ENCODE measurements at places on chromosomes 11 and 22.

GRCh38 chr11:122344215-122344614, 228.2 kb upstream of the BLID start:
- no peak for DNase-seq

DNA sequence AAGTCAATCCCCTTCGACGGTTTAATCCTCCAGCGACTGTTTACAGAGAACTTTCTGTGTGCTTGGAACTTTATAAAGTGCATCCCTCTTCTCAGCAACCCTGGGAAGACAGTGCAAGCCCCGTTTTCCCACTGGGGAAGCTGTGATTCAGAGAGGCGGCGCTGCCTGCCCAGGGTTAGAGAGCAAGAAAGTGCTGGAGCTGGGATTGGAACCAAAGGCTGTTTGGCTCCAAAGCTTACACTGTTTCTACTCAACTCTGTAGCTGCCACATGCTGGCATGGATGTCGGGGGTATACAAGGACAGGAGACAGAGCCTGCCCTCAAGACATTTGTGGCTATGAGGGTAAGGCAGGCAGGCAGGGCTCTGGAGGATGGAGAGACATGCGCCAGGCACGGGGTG, 13.0 kb downstream of the FBLN1 start:
- no peak for DNase-seq

DNA sequence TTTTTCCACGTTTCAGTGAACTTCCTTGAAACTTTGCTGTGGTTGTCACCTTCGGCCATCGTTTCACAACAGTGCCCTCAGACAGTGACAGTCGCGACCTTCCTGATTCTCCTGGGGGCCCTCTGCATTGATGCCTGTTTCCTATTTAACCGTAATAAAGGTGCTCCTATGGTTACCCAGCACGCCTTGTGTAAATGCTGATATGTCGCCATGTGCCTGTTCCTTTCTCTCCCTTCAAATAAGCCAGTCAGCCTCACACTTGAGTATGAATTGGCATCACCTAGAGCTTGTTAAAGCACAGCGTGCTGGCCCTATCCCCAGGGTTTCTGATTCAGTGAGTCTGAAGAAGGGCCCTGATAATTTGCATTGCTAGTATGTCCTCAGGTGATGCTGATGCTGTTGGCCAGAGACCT, 104.8 kb downstream of the MICAL2 start:
- DNase-seq, result no peak

DNA sequence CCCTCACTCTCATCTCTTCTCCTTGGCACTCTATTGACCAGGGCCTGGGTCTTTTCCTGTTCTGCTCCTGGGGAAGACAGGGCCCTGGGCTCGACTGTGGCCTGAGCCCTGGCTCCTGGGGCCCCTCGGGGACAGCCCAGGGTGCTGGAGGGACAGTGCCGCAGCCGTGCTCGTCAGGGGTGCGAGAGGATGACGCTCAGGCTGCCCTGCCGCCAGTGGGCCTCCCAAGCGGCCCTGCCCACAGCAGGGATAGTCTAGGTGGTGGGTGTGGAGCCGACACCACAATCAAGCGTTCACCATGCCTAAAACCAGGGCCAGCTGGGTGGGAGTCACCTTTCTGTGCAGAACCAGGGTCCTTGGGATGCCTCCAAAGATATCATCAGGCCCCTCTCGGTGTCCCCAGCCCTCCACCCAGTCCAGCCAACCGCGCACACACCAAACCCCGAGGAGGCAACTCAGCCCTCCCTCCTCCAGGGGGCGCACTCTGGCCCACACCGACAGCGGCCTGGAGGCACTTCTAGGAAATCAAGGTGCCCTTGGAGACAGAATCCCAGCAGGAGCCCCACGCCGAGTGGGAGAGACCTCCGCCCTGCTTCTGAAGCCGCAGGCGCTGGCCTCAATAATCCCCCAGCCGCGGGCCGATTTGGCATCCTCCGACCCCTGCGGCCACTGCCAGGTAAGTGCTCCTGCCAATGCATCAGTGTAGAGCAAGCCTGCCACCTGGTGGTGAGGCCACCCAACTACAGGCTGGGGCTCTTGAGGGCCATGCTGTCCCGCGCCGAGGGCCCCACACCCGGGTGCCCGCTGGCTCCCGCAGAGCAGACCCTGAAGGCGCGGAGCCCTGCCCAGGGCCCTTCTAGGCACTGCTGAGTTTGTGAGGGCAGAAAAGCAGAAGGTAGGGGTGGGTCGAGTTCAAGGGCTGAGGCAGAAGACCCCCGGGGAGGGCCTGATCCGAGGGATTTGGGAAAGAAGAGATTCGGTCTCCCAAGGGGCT, 496.4 kb downstream of the BUD13 start:
- DNase-seq, result peak; percentile 54

GRCh38 chr22:43988960-43989359, 33.7 kb downstream of the SAMM50 start:
- no peak for DNase-seq

DNA sequence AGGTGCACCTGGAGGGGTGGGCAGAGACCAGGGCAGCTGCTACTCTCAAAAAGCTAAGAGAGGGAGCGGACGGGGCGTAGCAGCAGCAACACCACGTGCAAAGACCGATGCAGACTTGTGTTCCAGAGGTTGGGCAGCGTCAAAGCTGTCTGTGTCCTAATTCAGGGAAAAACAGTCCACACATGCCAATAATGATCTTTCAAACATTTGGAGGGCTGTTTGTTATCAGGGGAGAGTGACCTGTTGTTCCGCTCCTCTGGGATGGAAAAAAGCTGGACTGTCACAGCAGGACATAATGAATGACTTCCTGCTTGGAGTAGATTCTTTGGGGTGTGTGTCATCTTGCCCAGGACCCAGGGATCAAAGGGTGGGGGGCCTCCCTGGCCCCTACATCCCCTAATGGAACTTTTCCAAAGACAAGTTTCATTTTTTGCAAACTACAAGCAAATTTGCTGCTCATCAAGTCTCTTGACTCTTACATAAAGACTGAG, 6.2 kb upstream of the FBLN1 start:
- no peak for DNase-seq

DNA sequence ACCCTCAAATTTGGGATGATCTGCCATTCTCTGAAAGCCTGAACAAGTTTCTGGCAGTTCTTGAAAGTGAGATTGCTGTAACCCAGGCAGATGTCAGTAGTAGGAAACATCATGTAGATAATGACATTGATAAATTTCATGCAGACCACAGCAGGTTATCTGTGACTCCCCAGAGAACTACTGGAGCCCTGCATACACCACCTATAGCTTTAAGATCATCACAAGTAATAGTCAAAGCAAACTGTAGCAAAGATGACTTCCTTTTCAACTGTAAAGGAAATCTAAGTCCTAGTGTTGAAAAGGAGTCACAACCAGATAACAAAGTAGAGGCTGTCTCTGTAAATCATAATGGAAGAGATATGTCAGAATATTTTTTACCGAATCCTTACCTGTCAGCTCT, 31.0 kb downstream of the DDIAS start:
- no peak for DNase-seq

GRCh38 chr11:36711104-36711825, 113.2 kb upstream of the RAG2 start:
- no peak for DNase-seq

- DNase-seq, result no peak
These were observed 5.6 kb downstream of the NRGN start for GRCh38 chr11:124745270-124745834.

- DNase-seq, result no peak
These were observed 28.1 kb downstream of the NRXN2 start for GRCh38 chr11:64694821-64695365.

GRCh38 chr22:25563761-25564319, 635 bp upstream of the GRK3 start:
- no peak for DNase-seq

- no peak for DNase-seq
These were observed 1.6 kb downstream of the HNRNPUL2 start for GRCh38 chr11:62725646-62726045.

- no peak for DNase-seq
These were observed 195.4 kb upstream of the ARHGAP20 start for GRCh38 chr11:110907629-110908028.

GRCh38 chr11:19664886-19665548, 47.6 kb upstream of the NAV2 start:
- no peak for DNase-seq

DNA sequence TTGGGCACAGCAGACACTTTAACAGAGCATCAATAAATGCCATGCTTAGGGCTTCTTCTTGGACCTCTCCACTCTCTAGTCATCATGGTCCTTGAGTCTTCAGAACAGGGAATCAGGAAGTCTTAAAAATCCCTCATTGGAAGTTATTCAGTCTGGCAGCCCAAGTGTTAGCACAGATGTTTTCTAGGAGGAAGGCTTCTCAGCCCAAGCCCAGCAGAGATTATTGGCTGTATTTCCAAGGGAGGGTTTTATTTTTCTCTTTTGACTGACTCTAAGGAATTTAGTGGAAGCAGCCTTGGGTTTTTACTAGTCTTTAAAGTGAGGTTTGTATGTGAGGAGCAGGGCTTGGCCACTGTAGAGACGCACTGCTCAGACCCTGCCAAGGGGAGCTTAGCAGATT, 41.9 kb downstream of the CEP164 start:
- no peak for DNase-seq

DNA sequence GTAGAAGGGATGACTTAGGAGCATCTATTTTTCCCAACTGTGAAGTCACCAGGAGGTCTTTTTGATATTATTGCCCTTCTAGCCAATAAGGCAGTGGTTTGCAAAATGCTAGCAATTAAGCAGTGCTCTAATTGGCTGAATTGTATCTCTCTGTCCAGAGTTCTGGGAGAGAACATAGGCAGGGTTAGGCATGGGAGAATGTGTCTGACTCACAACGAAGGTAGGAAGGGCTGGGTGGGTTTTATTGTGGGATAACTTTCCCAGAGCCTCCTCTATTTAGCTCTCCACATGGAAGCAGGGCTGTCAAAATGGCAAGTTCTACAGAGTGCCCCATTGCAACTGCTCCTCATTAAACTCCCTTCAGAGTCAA, 415.9 kb upstream of the CADM1 start:
- no peak for DNase-seq

- no peak for DNase-seq
These were observed 15.5 kb downstream of the SLC43A1 start for GRCh38 chr11:57499983-57500461.

DNA sequence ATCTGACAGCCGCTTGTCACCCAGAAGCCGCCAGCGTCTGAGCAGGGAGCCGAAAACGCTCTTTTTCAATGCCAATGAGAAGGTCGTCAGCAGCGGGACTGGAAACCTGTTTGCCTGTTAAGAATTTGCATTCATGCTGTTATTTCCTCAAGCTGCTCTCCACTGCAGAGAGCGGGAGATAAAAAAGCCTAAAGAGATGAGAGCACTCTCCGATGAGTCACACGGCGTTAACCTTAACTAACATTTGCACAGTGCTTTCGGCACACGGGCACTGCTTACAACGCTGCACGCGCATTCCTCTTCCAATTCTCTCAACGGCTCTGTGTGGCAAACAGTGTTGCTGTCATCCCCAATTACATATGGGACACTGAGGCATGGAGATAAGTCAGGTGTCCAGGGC, 40.0 kb upstream of the RTL6 start:
- DNase-seq, result no peak

DNA sequence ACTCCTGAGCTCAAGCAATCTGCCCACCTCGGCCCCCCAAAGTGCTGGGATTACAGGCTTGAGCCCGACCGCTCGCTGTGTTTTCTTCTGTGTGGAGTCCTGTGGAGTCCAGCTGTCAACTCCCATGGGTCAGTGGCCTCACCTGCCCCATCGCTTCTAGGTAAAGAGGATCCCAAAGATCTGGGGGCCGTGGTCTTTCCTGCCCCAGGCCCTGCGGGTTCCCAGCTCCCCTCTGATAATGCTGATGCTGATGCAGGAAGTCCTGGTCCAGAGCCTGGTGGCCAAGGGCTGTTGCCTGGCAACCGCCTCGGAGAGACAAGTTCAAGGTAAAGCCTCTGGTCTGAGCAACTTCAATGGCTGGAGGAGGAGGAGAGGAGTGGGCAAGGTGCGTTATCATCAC, 9.6 kb downstream of the SSTR3 start:
- no peak for DNase-seq

DNA sequence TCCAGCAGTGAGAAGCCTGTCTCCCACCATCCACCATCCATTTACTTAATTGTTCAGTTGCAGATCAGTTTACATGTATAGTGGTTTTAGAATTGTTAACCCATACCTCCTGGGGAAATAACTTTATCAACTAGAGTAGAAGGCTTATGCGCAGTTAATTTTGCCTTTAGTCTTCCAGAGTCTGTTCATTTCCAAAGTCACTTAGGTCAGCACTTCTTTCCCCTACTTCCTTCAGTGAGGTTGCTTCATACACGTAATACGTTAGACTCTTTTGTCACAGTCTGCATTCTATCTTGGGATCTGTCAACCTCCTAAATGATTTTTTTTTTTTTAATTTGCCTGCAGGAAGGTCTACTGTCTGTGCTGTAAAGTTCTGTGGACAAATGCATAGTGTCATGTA, 495.6 kb upstream of the ISX start:
- no peak for DNase-seq

GRCh38 chr11:32447252-32447651, 11.9 kb upstream of the WT1 start:
- DNase-seq, result no peak

DNA sequence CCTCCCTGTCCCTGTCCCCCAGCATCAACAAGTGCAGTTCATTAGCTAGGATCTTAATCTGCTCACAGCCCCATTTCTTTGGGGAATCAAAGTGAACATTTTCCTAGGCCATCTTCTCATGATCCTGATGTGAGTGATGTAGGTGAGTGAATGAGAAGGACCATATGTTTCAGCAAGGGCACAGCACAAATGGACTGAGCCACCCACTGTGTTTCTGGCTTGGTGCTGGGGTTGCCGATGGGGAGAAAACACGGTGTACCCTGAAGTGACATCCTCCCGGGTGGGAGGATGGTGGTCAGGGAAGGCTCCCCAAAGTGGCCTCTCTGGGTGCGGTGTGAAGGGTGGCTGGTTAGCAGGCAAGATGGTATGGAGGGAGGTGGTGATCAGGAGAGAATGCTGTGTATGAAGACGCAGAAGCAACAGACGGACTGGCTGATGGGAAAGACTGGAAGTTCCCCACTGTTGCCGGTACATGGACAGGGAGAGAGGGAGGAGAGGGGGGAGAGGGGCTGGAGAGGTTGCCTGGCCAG, 72.2 kb downstream of the JAM3 start:
- no peak for DNase-seq

GRCh38 chr11:103681855-103682254, 354.6 kb upstream of the DDI1 start:
- no peak for DNase-seq

GRCh38 chr22:36326178-36327161, 61.3 kb downstream of the MYH9 start:
- no peak for DNase-seq

GRCh38 chr11:64157631-64158394, 8.1 kb downstream of the MACROD1 start:
- DNase-seq, result no peak

DNA sequence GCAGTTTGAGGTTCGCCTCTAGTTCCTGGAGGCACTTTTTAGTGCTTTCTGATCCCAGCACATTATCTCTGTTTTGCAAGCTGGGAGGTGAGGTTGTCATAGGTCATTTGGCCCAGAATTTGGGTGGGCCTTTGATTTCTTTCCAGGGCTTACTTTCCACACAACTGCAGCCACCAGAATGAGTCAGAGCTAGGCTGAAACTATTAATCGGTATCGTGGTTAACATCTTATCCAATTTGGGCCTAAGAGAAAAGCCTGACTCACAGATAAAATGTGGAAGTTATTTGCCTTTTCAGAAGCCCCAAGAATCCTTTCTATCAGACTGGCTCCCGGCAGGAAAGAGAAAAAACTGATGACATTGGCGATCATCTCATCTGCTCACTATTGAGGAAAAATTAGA, 166.4 kb downstream of the KIRREL3 start:
- no peak for DNase-seq

All from activated CD8-positive, alpha-beta memory T cell treated with anti-CD3 and anti-CD28 coated beads for 1 hour (primary cell).